ENCODE measurements at places on chromosomes 7 and 10.
A peak's percentile ranks its signal among the peaks of the same experiment; 100 is the strongest.

DNA sequence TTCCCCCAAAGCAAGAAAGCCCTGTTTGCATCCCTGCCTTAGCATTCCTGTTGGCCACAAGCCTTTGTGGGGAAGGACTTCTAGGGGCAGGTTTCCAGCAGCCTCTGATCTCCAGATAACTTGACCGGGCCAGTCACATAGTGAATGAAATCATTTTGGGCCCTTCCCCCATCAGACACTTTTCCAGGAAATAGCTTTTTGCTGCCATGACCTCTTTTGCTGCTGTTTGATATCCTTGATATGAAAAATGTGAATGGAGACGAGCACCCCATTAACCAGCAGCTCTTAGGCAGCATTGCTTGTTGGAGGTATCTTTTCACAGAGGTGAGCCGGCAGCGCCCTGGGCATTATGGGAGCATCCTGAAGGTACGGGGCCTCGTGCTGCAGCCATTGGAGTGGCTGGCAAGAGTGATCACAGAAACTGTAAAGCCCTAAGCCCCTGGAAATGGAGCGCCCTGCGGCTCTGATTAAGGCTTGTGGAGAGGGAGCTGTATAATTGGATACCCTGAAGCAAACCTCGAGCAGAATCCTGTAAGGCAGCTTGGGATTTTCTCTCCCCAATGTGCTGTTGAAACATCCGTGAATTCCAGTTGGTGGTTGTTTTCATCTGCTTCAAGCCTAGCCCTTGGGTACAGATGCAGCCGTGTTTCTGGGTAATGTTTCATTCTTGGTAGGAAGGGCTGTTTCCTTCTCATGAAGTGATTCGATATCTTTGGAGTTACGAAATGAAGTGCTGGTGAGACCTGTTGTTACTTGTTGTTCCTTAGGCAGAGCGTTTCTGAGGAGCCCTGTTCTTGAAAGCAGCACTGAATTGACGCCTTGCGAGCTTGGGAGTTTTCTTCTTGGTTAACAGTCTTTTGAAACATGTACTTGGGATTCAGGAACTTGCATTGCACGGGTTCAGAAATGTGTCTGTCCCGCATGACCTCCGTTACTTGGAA is 179.0 kb downstream of the PTEN start:
- DNase-seq: no peak

DNA sequence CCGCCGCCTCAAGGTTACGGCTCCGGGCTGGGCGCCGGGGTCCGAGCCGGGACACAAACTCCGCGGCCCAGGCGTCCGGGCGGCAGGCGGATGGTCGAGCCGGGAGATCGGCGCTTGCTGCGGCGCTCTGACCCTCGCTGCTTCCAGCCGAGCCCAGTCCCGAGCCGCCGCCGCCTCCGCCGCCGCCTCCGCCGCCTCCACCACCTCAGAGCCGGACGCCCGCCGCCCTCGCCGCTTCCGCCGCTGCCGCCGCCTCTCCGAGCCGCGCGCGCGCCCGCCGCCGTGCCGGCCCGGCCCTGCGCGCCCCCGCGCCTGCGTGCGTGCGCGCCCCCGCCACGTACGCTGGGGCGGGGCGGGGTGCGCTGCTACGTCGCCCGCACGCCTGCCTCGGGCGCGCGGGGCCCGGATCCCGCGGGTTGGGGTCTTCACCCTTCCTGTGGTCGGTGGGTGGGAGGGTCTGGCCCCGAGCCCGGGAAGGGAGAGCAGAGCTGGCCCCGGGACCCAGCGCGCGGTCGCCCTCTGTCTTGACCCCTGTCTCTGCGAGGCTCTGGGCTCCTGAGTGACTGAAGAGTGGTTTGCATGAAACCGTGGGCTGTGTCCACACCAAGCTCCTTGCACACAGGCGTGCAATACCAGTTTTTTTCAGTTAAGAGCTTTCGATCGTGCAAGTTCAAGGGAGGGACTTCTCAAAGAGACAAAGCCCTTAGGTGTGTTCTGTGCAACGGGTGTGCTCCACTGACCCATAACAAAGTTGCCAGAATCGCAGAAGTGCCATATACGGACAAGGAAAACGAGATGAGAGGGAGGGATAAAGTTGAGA is at the start of gene SMURF1:
TSS of gene SMURF1 (minus strand) at position 256 of the 820 bp plus-strand sequence. CDS start 328 bp downstream, outside the sequence.
- peak; percentile 27 for DNase-seq

DNA sequence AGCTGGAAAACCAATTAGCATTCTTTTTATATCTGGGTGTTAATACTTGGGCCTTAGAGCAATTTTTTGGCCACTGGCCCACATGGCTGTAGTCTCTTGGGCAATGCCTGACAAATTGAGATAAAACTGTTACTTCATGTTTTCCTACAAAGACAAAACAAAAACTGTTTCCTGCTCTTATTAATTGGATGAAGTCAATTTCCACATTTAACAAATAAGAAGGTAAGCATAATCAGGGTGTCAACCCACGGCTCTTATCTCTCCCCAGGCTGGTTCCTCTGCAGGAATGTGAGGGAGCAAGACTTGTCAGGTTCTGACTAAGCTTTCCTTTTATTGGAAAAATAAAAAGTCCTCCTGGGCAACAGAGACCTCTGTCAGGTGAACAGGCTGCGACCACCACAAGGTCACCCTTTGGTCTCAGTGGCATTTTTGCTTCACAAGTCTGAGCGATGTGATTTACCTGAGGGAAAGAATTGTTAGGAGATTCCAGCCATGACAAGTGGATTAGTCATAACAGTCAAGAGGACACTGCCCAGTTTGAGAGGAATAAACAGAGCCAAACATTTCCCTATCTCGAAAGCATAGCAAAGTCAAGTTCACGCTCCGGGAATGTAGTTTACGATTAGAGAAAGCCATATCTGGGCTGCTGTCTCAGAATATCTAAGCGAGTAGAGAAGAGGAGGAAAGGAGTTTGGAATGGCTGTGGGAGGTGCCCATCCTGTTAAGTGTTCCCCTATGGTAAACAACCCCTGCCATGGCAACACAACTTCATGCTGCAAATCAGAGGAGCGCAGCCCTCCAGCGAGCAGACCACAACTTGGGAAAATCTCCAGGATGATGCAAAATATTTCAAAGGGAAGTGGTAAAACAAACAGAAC is 144.4 kb downstream of the TES start:
- DNase-seq: no peak

DNA sequence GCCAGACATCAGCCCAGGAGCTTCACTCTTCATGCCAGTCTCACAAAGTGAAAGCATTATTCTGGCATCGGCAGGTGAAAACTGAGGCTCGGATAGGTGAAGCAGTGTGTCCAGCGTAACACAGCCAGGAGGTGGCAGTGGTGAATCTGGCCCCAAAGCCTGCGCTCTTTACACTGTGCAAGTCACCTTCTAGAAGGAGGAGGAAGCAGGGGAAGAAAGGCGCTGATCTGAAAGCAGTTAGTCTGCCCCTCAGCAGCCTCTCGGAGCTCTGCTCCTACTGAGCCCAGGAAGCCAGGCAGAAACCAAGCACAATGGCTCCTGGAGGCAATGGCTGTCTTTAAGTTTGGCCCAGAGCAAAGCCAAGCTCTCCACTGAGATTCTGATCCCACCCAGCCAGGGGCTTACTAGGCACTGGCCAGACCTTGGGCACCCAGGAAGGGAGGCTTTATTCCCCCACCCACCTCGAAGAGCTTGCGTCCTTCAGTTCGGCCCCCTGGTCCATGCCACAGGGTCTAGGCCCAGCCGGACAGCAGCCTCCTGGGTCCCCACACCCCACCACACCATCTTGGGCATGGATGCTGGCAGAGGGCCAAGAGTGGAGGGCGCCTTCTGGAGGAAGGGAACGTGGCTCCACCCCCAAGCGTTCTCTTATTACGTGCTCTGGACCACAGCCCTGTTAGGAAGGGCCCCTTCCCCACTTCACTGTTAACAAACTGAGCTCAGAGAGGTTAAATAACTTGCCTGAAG is 104.5 kb downstream of the GRID1 start:
- DNase-seq: no peak

DNA sequence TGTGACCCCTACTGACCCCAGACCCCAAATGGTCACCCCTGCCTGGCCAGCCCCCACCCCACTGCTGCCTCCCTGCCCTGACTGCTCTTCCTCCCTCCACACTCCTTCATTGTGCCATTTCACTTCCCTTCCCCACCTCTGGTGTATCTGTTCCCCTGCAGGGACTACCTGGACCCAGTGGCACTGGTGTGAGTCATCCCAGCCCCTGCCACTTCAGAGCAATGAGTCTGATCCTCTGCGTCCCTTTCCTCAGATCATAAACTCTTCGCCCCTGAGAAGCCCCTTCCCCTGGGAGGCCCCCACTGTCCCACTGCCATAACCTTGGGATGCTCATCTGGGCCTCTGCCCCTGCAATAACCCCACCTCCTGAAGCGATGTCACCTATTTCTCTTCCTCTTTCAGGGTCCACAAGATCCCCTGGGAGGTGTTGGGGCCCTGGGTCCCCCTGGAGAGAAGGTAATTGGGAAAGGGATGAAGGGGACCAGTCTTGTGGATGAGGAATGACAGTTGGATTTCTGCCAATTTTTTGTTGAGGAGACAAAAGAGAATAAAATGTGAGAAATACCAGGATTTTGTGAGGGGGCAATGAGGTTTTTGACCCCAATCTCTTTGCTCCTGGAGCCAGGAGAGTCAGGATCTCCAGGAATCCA is 19.1 kb upstream of the VOPP1 start:
- no peak for DNase-seq

DNA sequence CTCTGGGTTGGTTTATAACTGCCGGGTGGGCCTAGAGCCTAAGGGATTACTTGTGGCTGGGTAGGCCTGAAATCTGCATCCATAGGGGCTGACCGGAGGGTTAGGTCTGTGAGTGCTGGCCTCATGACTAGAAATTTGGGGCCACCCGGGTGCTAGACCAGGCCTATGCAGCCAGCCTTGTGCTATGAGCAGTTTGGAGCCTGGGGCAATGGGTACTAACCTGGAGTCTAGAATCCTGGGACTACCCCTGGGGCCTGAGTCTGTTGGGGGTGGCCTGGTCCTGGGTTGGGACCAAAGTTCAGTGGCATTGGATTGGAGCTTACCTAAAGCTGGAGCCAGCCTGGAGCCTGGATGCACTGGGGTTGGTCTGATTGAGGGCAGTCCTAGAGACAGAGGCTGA is 995.2 kb downstream of the ANKRD7 start:
- DNase-seq: no peak

DNA sequence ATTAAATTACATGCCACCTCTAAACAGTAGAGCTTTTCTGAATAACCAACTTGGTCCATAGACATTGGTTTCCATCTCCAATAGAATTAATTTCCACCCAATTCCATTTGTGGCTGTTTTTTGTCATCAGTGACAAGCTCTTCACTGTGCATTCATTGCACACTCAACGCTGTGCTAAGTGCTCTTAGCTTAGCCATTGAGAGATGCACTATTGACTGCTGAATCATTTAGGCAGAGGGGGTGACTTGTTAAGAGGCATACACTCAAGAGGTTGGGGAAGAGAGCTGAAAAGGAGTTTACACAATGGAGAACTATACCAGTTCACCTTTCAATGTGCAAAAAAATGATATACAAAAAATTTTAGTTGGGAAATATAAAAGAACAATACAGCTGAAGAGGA is 31.9 kb upstream of the CBLL1 start:
- no peak for DNase-seq

GRCh38 chr10:69064762-69065328 is 23.1 kb upstream of the SRGN start:
- no peak for DNase-seq

GRCh38 chr10:67657775-67658174 is 38.2 kb downstream of the CTNNA3 start:
- DNase-seq: no peak

DNA sequence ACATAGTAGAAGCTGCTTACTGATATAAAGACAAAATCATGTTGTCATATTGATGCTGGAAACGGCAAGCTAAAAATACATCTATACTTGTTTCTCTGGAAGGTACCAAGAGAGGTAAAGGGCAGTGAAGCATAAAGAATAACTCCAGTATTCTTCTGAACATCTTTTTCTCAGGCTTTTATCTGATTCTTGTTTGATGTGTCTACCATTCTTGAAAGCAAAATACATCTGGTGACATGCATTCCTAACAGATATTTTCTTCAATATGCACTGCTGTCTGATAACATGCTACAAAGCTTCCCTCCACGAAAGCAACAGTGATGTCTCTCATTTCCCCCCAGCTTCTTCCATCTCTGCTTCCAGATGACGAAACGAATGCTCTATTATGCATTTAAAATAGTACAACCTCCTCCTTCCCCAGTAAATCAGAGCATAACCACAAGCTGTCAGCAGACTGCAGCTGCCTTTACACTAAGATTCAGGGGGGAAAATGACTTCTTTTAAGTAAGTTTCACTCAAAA is 100.8 kb downstream of the ARHGAP21 start:
- no peak for DNase-seq
